ENCODE measurements at places on chromosomes 11 and 22.
A peak's percentile ranks its signal among the peaks of the same experiment; 100 is the strongest.

DNA sequence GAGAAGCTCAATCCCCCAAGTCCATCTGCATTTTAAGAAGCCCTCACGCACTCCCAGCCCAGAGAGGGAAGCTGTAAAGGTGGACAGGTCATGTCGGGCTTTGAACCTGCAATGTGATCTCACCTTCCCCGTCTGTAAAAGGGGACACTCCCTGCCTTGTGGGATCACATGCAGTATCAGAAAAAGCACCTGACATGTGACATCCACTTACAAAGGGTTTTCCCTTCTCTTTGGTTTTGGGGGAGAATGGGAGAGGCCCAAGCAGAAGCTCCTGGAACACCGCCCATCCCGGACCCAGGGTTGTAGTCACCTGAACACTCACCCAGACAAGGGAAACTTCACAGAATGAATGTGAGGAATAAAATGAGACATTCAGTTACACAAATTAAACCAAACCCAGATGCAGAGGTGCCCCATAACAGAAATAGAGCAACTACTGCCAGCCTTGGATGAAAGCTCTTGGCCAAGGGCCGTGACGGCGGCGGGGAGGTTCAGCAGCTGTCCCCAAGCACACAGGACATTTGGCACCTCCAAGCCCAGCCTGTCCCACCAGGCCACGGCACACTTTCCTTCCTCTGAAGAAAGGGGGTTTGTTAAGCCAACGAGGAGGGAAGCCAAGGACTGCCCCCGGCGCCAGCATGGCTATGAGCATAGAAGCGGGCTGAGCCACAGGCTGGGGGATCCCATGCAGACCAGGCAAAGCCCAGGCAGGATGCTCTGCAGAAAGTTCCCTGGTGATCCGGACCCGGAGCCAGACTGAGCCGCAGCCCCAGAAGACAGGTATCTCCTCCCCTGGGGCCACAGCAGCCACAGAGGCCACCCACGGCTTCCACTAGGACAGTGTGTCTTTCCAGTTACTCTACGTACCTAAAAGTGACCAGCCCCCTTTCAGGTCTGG, 3.8 kb downstream of the BID start:
- no peak for DNase-seq

DNA sequence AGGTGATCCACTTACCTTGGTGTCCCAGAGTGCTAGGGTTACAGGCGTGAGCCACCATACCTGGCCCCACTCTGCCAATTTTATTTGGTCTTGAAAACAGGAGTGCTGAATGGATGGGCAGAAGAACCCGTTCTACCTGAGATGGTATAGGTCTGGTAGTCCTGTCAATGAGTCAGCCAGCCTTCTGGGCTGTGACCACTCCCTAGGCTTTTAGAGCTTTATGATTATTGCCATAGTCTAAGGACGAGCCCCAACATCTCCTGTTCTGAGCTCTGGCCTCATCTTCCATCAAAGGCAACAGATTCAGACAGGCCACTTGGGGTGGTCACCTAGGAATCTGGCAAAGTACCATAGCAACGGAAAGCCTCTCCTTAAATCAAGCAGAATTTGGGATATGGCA, 11.5 kb downstream of the ZDHHC5 start:
- no peak for DNase-seq

- no peak for DNase-seq
These were observed 5.4 kb downstream of the IZUMO1R start for GRCh38 chr11:94309757-94310156.

GRCh38 chr22:19105867-19106802, 16.1 kb downstream of the DGCR2 start:
- no peak for DNase-seq

- DNase-seq: no peak
These were observed 379.4 kb downstream of the CADM1 start for GRCh38 chr11:115124786-115125185.

GRCh38 chr22:30650508-30651116, 15.0 kb downstream of the SLC35E4 start:
- no peak for DNase-seq

- no peak for DNase-seq
These were observed 746 bp downstream of the CTNND1 start for GRCh38 chr11:57762235-57762861.

DNA sequence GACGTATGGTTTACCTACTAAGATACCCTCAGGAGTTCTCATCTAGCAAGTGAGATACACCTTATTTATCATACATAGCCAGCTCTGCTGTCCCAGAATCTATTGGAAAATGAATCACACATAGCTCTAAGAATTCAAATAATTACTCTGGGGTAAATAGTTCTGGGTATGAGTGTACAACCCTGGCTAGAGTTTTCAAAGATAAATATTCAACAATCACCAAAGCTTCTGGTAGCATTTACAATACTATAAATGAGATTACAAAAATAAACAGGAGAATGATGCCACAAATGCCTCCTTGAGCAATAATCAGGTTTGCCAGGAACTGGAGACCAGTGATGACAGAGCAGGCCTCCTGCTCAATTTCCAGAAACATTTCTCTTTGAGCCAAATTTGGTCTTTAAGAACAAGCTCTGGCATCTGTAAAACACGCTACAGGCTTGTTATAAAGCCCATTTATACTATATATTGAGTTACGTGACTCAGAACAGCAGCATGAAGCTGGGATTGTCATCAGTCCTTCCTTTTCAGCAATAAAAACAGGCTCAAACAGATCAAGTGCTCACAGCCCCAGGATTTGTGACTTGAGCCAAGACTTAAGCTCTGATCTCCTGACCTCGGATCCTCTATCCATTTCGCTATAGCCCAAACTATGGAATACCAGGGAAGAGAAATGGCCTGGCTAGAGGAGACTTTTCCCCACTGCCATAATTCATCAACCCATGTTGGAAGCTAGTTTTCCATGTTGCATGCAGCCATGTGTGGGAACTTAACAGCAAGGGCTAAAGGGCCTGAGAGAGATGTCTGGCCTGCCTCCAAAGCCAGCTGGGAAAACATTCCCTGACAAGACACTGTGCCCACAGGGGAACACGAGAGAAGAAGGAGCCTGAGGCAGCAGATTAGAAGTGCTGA, 19.7 kb downstream of the RAB30 start:
- DNase-seq: no peak

DNA sequence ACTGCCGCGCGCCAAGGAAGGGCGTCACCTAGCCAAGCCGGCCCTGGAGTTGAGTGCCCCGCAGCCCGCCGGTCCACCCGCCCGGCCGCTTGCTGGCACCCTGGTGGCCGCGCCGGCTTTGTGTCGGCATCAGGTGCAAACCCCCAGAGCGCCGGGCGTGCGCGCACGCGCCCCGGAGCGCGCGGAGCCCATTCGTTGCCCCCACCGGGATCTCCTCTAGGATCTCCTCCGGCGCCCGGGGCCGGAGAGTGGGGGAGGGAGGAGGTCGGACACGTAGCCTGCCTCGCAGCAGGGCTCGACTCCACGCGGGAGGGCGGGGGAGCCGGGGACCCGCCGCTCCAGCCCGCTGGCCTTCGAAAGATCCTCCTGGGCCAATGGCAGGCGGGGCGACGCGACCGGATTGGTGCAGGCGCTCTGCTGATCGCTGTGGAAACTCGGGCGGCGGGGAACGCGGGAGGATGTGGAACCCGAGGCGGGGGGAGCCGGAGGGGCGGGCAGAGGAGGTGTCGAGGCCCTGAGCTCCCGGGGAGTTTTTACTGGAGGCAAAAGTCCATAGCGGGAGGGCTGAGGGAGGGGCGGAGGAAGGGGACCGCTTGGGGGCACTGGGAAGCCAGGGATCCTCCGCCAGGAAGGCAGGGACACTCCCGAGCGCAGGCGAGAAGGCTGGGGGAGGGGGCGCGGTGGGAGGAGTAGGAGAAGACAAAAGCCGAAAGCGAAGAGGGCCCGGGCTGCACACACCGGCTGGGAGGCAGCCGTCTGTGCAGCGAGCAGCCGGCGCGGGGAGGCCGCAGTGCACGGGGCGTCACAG, at the start of gene FADS2:
TSS of gene FADS2 (plus strand) at position 730 of the 808 bp plus-strand sequence. CDS start 91 bp downstream, outside the sequence.
- DNase-seq: peak; percentile 98

All from NCI-H524 (cell line).